Left colon (tissue), 2 donors: ENCODE measurements at places on chromosomes 7 and 10. TPM values are rescaled to one million over a fixed set of nuclear protein-coding genes. Genes with fewer than 3 reads are reported as not detected.

Gene SAP25
- 1.1 TPM for total RNA-seq

DNA sequence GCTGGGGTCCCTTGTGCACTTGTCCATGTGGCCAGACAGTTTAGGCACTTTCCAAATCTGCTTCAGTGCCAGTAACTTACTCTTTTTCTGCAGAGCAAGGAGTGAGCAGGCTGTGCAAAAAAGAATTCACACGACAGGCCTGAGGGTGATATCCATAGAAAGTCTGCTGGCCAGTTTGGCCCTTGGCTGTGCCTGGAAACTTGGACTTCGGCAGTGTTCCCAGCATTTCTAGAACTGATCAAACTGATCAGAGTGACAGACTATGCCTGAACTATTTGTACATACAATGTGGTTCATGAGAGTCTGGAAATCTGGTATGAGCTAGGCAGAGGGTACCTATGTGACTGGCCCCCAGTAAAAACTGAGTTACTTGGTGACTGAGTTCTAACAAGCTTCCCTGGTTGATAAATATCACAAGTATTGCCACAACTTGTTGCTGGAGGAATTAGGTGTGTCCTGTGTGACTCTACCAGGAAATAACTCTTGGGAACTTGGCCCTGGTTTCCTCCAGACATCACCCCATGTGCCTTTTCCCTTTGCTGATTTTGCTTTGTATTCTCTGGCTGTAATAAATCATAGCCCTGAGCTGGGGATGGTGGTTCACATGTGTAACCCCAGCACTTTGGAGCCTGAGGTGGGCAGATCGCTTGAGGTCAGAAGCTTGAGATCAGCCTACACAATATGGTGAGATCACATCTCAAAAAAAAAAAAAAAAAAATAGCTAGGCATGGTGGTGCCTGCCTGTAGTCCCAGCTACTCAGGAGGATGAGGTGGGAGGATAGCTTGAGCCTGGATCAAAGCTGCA lies 3.3 kb upstream of the DENND10 start:
- no peak for DNase-seq

Gene PRKRIP1
- 18.8 TPM for total RNA-seq

Gene TMEM139
- total RNA-seq: 21.8 TPM
